Fibroblast of mammary gland (primary cell): ENCODE measurements at places on chromosomes 11 and 22.
A peak's percentile ranks its signal among the peaks of the same experiment; 100 is the strongest.

- DNase-seq = no peak
These were observed 15.6 kb upstream of the C11orf24 start for GRCh38 chr11:68287419-68287818.

DNA sequence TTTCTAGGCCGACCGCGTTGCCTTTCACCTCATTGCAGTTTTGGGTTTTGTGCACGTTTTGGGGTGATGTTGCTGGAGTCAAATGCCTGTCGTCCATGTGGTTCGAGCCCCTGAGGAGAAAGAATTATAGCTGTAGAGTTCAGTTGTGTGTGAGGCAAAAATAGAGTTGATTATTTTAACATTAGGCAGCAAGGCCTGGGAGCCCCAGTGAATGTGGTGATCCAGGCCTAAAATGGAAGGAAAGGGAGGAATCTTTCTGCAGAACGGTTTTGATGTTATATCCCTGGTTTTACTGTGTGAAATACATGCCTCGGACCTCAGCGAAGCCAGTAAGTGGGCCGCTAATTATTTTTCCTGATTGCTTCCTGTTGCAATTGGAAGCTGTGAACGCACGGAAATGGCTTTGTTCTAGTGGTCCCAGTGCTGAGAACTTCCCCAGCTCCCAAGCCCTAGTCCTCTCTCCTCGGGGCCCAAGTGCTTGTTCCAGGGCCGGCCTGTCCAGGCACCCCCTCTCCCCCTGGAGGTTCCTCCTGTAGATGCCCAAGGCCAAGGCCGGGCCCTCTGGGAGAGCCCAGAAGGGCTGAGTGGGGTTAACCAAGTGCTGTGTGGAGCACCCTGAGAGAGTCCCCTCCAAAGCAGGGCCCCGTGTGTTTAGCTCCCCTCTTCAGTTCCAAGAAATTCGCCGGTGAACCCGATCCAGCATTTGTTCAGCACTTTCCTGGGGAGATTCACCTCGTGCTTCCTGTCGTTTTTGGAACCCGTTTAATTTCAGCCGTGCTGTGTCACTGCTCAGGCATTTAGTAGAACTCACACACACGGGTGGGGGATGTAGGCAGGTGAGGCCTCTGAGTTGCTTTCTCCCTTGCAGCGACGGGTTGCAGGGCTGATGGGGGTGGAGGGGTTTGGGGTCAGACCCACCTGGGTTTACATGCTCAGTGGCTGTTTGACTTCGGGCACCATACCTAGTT, 2.1 kb downstream of the LRP5 start:
- no peak for DNase-seq

DNA sequence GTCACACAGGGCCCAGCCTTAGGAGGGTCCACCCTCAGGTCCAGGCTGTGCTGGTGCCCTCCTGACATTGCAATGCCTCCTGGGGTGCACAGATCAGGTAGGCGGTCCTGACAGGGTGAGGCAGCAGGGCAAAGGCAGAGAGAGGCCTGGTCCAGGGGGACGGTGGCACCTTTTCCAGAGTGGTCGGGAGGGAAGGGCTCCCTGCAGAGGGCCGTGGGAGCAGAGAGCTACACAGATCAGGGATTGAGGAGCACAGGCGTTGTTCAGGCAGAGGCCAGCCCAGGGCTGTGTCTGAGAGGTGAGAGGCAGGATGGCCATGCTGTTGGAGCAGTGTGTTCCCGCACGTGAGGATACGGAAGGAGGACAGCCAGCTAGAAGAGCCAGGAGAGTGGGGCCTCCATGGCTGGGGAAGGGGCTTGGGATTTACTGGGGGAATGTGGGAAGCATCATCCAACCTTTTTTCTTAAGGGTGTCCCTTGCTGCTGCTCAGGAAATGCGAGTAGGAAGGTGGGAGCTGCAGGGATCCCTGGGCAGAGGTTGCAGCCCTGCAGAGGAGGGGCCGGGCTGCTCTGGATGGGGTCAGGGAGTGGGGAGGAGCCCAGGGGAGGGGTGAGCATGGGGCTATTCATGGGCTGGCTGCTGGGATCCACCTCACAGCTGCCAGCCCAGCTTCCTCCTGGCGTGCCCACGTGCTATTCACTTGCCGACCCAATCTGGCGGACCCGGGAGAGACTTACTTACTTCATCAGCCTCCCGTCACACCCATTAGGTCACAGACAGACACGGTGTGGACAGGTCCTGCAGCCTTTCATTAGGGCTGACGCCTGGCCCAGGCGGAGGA, 1516.4 kb downstream of the TBC1D22A start:
- no peak for DNase-seq

DNA sequence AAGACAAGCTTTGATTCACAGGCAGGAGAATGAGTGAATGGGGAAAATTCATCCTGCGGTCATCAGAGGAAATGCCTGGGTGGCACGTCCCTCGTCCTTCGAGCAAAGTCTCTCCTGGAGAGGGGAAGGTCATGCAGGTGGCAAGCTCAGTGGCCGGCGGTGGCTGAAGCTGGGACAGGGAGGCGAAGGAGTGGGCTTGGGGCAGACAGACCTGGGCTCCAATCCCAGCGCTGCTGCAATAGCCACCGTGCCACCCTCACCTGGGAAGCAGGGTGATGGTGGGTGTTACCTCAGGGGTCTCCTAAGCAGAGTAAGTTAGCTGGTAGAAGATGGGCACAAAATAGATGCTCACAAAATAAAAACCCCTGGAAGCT, 22.4 kb upstream of the CACNG2 start:
- DNase-seq = no peak

DNA sequence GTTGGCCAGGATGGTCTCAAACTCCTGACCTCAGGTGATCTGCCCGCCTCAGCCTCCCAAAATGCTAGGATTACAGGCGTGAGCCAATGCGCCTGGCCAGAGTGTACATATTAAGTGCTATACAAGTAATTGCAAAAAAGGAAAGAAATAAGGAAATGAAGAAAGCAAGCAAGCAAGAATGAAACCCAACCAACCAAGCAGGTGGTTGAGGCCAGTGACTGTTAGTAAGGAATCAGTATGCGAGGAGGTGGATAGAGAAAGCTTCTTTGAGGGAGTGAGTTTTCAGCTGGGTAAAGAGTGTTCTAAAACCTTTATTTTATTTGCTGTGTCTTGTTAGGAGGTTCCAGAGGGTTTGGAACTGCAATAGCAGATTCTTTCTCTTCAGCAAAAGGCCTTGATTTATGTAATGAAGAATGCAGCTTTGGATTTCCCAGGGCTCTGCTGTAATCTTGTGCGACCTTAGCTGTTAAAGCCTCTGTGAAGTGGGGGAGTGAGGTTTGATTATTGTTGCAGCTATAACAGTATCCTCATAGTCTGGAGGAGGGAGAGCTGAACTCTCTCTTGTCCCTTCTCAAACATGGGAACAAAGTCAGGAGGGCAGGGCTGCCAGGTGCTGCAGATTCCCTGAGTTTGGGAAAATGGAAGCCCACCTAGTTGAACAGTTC, 5.7 kb downstream of the AMPD3 start:
- no peak for DNase-seq

- no peak for DNase-seq
These were observed 346.4 kb upstream of the CNTN5 start for GRCh38 chr11:98674390-98674789.

DNA sequence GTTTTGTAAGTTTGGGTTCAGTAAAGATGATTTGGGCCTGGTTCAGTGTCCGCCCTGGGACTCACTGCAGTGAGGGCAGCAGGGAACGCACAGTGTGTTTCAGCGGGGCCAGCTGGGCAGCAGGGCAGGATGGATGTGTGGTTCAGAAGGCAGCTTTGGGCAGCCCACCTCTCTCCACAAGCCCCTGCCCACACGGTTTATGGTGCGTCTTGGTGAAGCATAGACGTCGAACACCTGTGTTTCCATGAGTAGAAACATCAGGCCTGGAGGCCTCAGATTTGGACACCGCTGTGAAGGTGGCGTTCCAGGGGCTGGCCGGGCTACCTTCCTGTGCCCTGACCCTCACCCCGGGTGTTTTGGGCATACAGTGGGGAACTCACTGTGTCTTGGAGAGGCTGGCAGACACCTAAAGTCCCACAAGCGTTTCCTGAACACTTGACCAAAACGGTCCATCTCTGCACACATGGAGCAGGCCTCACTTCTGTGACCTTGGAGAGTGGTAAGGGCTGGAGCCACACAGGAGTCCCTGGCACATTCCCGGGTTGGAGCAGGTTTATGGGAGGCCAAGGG, 59.0 kb downstream of the ST14 start:
- no peak for DNase-seq

GRCh38 chr11:94776351-94777321, 8.5 kb downstream of the AMOTL1 start:
- DNase-seq = peak; percentile 87

DNA sequence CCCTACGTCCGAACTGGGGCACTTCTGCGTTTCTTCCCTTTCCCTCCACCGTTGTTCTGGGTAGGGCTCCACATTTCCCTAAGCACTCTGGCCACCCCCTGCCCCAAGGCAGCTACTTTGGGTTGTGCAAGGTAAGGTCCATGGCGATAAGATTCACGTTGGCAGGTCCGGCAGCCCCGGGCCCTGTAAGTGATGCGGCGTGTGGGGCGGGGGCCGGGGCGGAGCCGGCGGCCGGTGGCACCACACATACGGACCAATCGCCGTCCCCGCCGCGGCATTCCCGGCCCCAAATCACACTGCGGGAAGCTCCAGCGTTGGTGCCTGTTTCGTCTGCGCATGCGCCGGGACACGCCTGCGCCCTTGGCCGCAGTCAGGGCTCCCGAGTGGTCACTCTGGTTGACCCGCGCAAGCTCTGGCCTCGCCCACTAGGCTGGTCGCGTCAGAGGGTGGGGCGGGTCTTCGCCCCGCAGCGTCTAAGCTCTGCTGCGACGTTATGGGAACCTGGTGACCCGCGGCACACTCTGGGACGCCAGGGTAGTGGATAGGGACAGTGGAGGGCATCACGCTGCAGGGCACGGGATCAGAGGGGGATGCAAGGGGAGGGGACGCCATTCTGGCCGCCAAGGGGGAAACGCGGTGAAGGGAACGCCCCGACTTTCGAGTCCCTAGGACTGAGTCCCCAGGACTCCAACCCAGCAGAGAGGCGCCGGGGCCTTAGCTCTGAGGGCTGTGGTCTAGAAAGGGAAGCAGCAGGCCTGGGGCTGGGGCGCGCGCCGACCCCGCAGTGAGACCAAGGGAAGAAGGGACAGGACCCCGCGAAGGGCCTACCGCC, 1.6 kb downstream of the FADS1 start:
- DNase-seq = peak; percentile 97

GRCh38 chr11:103465555-103466140, 356.4 kb downstream of the DYNC2H1 start:
- DNase-seq = no peak
